ENCODE measurements at places on chromosomes 6 and 20.

DNA sequence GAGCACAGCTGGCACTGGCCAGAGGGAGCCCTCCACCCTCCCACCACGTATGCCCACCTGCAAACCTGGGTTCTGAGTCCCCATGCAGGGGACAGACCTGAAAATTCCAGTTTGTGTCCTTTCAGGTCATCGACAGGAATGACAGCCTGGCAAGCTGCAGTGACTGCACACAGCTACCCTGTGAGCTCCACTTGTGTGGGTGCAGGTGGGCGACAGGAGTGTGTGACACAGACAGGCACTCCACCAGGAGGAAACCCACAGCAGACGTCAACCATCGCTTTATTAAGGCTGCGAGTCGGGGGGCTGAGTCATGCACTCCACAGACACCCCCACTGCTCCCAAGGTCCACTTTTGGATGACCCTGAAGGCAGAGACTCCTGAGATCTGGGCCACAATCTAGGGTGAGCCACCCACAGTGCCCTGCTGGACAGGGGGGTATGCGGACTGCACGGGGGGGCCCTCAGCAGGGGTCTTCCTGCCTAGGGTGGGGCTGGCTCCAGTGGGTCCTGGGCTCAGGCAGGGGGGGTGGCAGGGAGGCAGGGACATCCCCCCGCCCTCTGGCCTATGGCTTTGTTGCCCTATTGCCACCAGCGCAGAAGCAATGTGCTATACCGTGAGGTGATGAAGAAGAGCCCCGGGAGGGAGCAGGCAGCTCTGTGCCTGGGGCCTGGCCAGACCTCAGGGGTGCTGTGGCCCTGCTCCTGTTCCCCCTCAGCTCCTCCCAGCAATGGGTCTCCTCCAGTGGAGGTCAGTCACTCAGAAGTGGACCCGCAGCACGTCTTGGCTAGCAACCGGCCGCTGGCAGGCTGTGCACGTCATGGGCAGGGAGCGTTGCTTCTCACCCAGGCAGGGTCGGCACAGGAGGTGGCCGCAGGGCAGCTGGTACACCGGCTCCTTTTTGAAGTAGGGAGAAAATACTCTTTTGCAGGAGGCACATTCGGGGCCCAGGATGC lies 25.1 kb upstream of the AVP start:
- no peak for DNase-seq

GRCh38 chr20:57335392-57335791 lies 5.8 kb downstream of the SPO11 start:
- DNase-seq, result peak; percentile 16

- DNase-seq, result peak; percentile 61
Measured at GRCh38 chr20:25233016-25233772, 14.7 kb upstream of the PYGB start.

DNA sequence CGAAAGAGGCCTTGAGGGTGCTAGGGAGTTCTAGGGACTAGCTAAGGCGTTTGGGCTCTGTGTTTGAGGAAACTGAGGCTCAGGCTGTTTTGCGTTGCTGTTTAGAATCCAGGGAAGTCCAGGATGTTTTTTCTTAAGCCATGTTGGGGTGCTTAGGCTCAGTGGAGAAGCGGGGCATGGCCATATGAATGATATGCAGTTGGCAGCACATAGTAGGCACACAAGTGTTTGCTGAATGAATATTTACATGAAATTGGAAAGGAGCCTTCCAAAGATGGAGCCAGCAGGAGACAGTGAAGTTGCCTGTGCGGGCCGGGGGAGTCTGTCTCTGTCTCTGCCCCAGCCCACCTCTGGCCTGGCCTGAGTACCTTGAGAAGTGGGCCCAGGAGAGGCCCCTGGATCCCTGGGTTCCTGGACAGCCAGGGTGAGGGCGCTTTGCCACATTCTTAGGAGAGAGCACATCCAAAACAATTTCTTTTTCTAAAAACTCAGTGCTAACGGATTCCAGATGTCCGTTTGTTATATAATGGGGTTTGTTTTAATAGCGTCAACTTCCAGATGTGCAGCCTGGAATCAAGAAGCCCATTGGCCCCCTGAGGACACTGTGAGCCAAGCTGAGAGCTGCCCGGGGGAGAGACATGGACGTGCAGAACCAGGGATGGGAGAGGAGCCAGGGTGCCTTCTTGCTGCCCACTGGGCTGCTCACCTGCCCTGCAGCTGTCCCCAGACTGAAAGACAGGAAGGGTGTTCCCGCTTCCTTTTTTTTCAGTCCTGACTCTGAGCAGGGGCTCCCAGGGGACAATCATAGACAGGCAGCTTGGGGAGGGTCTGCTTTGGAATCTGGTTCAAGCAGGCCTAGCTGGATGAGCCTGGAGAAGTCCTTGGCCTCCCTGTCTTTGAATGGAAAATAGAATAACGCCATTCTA lies 20.1 kb upstream of the EMILIN3 start:
- no peak for DNase-seq

- no peak for DNase-seq
Measured at GRCh38 chr6:132369526-132369925, 31.7 kb downstream of the MOXD1 start.

DNA sequence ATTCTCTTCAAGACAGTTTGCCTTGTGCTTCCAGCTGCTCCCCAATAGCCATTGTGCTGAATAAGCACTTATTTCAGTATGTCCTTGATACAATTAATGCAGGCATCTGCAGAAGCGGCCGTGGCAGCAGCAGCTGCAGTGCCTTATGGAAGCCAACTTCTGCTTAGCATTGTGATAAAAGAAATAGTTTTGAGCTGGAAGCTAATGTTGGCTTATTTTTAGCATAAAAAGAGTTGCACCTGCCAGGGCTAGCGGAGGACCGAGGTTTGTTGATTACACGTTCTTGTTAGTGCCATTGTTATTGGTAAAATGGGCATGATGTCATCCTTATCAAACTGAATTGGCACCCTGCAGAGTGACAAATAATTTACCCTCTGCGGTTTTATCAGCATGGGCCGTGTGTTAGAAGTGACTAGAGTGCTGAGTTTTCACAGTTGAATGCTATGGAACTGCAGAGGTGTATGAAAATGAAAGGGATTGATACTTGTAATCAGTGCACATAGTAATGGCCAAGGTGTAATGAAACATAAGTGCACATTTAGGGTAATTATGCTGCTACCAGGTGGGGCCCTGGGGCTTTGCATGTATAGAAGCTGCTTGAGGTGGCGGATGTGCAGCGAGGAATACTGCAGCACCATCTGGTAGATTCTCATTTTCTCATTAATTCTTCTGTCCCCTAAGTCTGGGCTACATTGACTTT lies 334.3 kb downstream of the CDKAL1 start:
- peak; percentile 66 for DNase-seq

DNA sequence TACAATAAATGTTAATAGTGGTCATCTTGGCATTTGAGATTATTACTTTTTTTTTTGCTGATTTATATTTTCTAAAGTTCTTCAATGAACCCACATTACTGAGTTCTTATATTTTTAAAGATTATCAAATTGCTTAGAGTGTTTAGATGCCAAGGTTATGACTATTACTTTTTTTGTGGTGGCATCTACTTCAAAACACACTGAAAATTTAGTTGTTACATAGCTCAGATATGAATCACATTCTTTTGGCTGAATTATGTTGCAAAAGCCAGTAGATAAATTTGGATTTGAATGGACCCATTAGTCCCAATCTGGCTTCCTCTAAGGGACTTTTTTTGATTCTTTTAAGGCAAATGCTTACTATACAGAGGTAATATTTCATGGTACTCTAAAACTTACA lies 8.9 kb downstream of the UTRN start:
- no peak for DNase-seq

Measured in NCI-H82 (cell line).